RCC 7860 (cell line): ENCODE measurements at places on chromosomes 5 and 9.

- no peak for DNase-seq
Observed at GRCh38 chr5:56102889-56103288, 108.1 kb upstream of the IL6ST start.

GRCh38 chr9:137298401-137299202, 3.5 kb downstream of the NRARP start:
- DNase-seq = no peak

GRCh38 chr9:133117271-133118178, 3.5 kb downstream of the RALGDS start:
- no peak for DNase-seq

DNA sequence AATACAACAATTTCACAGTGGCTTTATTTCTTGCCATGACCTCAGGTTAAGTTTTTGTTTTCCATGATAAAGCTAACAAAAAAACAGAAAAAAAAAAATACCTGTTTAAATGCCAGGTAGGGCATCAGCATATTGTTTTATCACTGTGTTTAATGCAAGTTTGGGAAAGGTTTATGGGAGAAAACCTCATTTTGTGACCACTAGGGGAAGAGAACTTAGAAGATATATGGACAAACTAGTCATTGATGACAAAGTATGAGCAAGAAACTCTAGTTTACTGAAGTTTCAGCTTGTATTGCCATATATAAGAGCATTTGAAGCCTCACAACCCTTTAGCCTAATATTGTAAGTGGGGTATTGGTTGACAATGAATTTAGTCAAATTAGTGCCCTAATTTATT, 1431.4 kb upstream of the CDH18 start:
- DNase-seq = no peak

DNA sequence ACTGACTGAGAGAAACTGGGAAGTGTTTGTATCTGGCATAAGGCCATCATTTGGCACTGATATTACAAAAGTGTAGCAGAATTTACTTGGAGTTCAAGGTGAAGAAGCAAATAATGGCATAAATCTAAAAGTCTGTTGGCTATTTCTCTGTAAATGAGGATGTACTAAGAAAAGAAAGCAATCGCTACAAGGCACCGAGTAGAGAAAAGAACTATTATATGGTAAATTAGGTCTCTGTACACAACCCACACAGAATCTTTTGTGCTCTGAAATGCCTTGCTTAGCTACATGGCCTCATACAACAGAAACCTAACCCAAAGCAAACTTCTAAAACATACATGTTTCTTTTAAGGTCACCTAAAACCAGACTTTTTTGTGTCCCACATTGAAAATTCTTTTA, 290.1 kb upstream of the WWC1 start:
- no peak for DNase-seq

GRCh38 chr5:43416803-43417394, 4.7 kb upstream of the CCL28 start:
- DNase-seq = no peak

DNA sequence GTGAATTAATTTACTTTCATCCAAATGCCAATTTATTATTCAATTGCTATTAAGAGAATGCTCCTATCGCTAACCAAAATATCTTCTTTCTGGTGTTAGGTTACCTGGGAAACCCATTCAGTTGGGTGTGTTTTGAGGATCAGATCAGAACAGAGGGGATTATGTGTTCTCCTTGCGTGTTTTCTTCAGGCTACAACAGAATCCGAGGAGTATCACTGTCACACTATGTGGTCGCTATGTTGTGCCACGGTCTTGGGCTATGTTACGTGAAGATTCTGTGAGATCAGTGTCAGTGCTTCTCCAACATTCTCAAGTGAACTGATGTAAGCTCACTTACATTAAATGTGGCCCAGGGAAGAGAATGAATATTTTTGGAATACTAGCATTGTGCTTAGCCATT, 39.0 kb downstream of the ADCY2 start:
- DNase-seq = no peak

DNA sequence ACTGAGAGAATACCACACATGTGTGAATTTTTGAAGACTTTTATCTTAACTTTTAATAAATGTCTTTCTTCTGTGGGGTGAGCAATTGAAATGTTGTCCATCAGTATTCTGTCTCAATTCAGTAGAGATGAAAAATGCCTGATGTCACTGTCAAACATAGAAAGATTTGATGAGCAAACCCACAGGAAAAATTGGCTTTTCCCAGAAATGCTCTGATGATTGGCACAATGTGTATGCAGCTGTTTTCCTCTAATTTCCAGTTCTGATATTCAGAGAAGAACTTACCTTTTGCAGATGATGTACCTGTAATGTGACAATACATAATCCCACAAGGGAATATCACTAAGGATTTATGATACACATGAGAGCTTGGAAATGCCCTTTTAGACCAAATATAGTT, 340.0 kb downstream of the PTPRD start:
- no peak for DNase-seq

DNA sequence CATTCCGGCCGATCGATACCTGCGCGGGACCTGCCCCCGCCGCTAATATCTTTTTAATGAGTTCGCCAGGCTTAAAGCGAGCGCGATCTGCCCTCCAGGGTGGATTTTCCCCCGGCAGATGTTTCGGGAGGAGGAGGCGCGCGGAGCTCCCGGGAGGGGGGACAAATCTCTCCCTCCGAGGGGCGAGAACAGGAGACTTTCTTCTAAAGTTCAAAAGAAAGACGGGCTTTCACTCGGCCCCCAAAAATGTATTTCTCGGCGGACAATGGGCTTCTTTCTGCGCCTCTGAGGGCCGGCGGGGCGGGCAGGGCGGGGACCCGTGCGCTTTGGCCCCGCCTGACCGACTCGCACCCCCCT, 4.1 kb upstream of the PRDM12 start:
- no peak for DNase-seq

DNA sequence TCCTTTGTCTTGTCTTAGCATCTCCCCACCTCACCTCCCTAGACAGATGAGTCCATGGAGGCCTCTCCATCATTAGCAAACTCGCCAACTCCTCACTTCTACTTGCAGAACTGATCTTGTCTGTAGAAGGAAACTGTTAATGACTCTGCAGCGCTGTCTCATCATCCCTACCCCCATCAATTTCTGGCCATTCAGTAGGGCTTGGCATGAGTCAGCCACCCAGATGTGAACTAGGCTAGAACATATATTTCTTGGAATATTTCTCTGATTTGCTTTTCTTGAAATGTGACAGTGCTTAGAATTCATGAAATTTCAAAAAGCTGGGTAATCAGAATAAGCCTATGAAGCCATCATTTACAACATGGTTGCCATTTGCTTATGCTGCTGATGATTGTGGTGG, 1125.0 kb upstream of the DMAC1 start:
- DNase-seq = no peak

DNA sequence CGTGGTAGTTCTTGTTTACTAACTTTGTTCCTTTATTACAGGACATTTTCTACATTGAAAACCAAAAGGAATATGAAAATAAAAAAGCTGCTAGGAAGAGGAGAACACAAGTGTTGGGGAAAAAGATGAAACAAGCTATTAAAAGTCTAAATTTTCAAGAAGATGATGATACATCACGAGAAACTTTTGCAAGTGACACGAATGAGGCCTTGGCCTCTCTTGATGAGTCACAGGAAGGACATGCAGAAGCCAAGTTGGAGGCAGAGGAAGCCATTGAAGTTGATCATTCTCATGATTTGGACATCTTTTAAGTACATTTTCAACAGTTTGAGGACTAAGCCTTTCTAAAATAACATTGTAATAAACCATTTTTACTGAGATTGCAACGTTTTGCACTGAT, 23.8 kb downstream of the PHAX start:
- DNase-seq = peak; percentile 68

DNA sequence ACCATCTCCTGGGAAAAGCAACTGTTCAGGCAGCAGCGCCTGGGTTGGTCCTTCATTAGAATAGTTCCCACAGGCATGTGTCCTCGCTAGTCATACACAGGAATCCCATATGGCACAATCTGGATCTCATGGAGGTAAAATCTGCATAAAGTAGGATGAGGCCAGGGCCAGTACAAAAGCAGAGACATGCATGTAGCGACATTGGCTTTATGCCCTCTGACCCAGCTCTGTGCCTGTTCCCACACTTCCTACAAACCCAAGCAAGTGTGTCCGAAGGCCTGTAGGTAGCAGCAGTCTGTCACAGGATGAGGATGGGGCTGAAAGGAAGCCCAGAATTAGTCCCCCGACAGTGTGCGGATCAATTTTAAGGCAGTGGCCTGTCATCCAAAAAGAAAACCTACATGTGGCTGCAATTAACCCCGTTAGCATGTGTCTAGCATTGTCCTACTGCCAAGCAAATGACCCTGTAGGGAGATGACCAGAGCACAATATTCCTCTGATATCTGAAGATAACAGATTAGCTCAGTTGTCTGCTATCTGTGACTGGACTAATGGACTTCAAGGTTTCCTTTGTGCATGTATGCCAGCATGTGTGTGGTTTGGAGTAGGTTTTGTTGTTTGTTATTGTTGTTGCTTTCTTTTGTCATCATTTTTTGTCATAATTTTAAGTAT, 178.8 kb downstream of the TMEM161B start:
- DNase-seq = no peak

- DNase-seq = no peak
Observed at GRCh38 chr5:59207401-59207800, 624.5 kb downstream of the RAB3C start.

- no peak for DNase-seq
Observed at GRCh38 chr5:17991775-17992174, 357.5 kb downstream of the TAF11L14 start.

- no peak for DNase-seq
Observed at GRCh38 chr5:42768106-42768504, 11.5 kb downstream of the CCDC152 start.

GRCh38 chr9:130306823-130307666, 41.5 kb downstream of the HMCN2 start:
- DNase-seq = no peak

DNA sequence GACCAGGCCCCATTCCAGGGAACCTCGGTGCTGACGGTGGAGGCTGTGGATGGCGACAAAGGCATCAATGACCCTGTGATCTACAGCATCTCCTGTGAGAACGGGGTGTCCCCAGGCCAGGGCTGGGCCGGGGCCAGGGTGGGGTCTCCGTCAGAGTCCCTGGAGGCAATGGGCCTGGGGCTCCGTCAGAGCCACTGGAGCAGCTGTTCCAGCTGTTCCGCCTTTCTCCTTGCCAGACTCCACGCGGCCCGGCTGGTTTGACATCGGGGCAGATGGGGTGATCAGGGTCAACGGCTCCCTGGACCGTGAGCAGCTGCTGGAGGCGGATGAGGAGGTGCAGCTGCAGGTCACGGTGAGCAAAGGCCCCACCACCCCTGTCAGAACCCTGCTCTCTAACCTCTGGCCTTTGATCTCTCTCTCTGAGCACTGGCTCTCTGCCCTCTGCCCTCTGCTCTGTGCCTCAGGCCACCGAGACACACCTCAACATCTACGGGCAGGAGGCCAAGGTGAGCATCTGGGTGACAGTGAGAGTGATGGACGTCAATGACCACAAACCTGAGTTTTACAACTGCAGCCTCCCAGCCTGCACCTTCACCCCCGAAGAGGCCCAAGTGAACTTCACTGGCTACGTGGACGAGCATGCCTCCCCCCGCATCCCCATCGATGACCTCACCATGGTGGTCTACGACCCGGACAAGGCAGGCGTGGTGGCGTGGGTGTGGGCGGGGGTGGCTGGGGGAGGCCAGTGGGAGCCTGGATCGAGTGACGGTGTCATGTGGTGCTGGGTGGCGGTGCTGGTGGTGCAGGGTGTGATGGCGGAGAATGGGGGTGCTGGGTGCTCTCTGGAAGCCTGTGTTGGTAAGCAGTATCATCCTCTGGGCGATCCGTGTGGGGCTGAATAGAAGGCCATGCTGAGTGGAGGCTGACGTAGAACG, 26.6 kb downstream of the CDHR2 start:
- DNase-seq = no peak

DNA sequence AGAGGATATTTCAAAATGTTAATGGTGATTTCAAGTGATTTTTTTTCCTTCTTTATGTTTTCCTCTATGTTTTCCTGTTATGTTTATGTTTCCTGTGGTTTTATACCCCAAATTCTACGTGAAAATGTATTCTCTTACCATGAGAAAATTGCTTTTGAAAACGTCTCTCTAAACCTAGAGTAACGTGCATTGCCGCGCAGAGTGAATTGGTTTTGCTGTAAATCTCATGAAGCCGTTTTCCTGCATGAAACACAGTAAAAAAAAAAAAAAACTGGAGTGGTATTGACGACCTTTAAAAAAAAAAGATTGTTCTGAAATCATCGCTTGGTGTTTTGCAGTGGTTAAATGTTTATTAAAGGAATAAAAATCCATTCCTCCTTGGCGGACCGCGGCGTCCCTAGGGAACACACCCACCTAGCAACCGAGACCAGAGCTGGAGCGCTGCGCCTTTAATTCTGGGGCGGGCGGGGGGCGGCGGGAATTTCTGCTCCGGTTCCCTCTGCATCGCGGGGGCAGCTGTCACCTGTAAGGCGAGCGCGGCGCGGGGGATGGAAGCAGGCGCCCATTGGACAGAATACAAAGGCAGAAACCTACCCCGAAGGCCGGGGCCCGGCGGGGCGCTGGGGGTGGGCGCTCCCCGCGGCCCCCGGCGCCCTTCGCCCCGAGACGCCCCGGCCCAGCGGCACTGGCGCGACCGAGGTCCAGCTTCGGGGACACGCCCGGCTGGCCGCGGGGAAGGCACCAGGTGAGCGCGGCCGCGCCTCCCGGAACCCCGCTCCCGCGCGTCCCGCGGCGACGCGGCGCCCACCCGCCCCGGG, at the start of gene SOWAHA:
SOWAHA (plus strand) TSS at position 522 of the 818 bp plus-strand sequence. CDS start 320 bp downstream, outside the sequence.
- no peak for DNase-seq

GRCh38 chr9:68731857-68732256, 26.8 kb downstream of the PIP5K1B start:
- no peak for DNase-seq

- no peak for DNase-seq
Observed at GRCh38 chr5:96129276-96129675, 167.6 kb upstream of the ELL2 start.

- DNase-seq = no peak
Observed at GRCh38 chr5:151110992-151111391, 30.2 kb upstream of the TNIP1 start.

GRCh38 chr9:97830884-97831829, 21.9 kb upstream of the FOXE1 start:
- DNase-seq = peak; percentile 31

GRCh38 chr5:133957591-133957990, 10.8 kb downstream of the C5orf15 start:
- no peak for DNase-seq

DNA sequence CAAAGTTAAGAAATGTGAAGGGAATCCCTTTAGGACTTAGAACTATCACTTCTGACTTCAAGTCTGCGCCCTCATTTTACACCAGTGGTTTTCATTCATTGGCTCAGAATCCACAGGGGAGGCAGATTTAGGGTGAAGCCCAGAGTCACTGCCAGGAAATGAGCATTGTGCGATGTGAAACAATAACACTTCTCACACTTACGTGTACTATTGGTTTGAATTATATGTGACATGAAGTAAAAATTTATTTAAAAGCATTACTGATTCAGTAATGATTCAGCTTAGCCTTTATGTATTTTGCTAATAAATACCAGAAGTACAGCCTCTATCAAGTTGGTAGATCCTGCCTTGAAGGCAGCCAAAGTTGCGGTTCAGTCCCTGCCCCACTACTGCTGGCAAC, 98.6 kb downstream of the PAM start:
- no peak for DNase-seq
